CD4-positive, alpha-beta T cell treated with Interleukin-6 for 4 hours (primary cell): ENCODE measurements at places on chromosomes 13 and 19.

GRCh38 chr13:110665491-110666254 is 40.2 kb downstream of the CARS2 start:
- DNase-seq = no peak

DNA sequence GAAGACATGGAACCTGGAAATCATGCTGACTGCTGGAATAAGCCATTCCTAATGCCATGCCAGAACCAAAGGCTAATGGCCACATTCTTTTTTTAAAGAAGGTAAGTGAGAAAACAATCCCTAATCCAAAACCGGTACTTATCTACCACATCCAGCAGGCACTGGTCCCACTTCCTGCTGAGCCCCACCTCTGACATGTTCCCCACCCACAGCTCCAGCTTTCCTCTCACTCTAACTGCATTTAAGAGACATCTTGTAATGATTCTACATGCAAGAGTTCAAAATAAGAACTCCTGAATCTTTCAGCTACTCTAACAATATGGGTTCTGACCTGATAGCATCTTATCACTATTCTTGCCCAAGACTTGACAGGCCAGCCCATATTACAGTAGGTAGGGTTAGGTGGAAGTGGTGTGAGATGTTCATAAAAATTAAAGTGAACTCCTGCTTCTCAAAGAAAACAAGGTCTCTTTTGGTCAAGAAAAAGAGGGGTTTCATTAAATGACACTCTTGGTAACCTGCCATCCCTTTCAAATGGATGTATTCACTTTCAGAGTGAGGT is 41.9 kb downstream of the N4BP2L2 start:
- no peak for DNase-seq

GRCh38 chr19:4352701-4353121 is 9.3 kb downstream of the MPND start:
- peak; percentile 63 for DNase-seq

- DNase-seq = no peak
Observed at GRCh38 chr13:94163535-94163934, 315.9 kb downstream of the DCT start.

- DNase-seq = no peak
Observed at GRCh38 chr13:21796775-21797514, 126.1 kb downstream of the FGF9 start.

GRCh38 chr13:68984688-68985319 is 1122.8 kb upstream of the ATXN8OS start:
- DNase-seq = no peak

DNA sequence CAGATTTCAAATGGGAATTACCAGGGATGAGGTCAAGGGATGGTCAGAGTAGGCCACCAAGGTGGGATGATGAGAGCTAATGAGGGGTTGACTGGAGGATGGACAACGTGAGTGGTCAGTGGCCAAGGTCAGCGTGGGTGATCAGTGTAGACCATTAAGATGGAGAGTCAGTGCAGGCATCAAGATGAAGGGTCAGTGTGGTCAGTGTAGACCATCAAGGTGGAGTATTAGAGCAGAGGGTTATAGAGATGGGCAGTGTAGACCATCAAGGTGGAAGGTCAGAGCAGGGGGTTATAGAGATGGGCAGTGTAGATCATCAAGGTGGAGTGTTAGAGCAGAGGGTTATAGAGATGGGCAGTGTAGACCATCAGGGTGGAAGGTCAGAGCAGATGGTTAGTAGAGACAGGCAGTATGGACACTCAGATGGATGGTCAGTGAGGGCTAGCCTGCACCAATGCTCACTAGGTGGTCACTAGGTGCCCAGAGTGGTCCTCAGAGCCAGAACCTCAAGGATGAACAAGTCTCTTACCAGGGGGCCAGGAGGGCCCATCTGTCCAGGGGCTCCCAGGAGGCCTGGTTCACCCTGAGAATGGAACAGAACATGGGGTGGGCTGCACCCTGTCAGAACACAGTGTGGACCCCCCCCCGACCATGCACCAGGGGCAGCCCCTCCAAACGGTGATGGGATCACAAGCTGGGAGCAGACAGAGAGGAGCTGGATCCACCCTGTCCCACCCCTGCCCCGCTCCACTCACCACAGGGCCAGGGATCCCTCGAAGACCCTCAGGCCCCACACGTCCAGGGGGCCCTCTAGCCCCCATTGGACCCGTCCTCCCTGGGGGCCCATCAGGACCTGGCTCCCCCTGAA is 32.7 kb upstream of the OLFM2 start:
- no peak for DNase-seq

GRCh38 chr19:5695649-5696195 is 5.6 kb downstream of the RPL36 start:
- DNase-seq = no peak

DNA sequence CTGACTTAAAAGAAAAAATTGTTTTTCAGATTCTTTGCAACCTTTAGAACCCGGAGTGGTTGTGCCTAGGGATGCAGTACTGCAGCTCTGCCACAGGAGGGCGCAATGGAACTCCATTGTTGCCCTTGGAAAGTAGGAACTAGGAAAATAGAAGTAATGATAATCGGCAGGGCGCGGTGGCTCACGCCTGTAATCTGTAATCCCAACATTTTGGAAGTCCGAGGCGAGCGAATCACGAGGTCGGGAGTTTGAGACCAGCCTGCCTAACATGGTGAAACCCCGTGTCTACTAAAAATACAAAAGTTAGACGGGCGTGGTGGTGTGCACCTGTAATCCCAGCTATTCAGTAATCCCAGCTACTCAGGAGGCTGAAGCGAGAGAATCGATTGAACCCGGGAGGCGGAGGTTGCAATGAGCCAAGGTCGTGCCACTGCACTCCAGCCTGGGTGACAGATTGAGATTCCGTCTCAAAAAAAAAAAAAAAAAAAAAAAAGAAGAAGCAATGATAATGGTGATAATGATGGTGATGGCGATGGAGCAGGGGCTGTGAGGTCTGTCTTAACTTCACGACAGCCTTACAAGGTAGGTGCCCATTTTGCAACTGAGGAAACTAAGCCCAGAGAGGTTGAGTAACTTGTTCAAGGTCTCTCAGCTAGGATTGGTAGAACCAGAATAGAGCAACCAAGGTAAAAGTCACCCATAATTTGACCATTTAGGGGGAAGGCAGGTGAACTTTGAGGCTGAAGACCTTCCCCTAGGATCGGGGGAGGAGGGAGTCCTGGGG is 5.5 kb upstream of the ADAMTS10 start:
- DNase-seq = peak; percentile 74

DNA sequence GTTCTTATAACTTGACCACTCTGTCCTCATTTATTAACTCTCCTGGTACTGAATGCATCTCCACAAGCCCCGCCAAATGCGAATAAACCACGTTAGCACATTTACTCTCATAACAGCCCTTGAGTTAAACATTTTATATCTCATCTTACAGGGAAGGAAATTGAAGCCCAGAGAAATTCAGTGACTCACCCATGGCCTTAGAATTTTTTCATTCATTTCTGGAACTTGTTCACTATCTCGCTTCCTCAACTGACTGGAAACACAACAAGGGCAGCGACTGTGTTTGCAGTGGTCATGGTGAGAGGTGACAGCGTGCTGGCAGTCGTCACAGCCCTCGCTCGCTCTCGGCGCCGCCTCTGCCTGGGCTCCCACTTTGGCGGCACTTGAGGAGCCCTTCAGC is 39.5 kb downstream of the SERP2 start:
- DNase-seq = no peak

GRCh38 chr19:13483215-13483614 is 23.1 kb downstream of the CACNA1A start:
- no peak for DNase-seq

GRCh38 chr13:80462567-80462966 is 121.6 kb upstream of the SPRY2 start:
- DNase-seq = no peak

DNA sequence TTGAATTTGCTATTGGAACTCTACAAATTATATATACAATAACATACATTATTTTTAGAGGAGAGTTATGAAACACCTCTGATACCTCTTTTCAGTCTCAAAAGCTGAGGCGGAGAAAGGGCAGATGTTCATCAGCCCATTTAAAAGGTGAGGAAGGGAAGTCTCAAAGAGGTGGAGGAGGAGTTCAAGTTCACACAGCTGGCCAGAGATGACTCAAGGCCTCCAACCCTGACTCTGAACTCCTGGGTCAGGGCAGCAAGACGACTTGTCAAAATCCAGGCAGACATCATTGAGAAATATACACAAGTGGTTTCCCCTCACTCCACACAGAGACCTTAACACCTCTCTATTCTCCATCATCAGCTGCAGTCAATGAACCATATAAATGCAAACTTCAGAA is 2.1 kb downstream of the SIAH3 start:
- no peak for DNase-seq
